ENCODE measurements at places on chromosomes 12 and 14. TPM values are rescaled to one million over a fixed set of nuclear protein-coding genes. Genes with fewer than 3 reads are reported as not detected.

CLEC7A gene
- 20.0 TPM for total RNA-seq

CRADD gene
- total RNA-seq: 19.1 TPM

LRP6 gene
- total RNA-seq: 44.1 TPM

GRCh38 chr12:94689002-94689645, 38.8 kb upstream of the TMCC3 start:
- no peaks in the 10 kb centered on the region for H3K27me3 ChIP-seq
- no peaks in the 10 kb centered on the region for H3K36me3 ChIP-seq
- no peak for DNase-seq
- H3K4me3 ChIP-seq: no peak overlapping the region
- no peaks in the 10 kb centered on the region for H3K4me1 ChIP-seq
- no peak overlapping the region for H3K27ac ChIP-seq

DNA sequence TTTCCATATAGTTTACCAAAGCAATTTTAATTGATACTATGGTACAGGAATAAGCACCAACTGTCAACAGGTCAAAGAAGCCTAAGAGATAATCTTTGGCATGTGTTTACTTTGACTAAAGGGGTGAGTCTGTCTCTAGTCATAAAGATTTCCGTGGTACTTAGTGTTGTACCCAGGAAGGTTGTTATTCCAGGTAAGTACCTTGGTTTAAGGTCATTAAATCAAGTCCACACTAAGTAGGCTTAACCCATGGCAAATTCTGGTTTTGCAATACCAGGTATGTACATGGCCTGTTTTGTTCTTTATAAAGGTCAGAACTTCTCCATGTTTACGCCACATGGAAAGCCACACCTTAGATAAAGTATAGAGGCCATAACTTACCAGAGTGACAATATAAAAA, 10.0 kb downstream of the MAX start:
- no peak for DNase-seq
- no peak overlapping the region for H3K27ac ChIP-seq
- H3K4me3 ChIP-seq: no peak overlapping the region
- peaks cover 54% of the 10 kb centered on the region for H3K36me3 ChIP-seq

DNA sequence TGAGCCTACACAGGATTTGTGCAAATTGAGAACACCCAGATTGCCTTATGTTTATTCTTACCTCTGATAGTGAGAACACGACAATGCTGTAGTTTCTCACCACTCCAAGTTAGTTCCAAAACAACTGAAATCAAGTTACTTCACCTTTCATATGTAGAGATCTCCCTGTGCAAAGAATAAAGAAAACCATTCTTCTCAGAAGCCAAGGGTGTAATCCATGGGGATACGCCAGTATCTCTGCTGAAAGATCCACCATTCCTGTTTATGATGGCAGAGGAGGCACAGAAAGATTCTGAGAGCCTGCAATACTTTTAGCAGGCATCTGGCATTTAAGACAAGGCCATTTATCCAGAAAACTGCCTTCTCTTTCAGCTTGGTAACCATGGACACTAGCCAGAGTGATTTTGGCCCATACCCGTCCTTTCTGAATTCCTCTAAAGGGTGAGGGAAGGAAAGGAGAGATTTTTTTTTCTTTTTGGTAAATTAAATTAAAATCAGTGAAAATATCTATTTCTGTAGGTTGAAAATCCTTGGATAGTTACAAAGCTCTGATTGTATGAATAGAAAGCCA, 355.4 kb upstream of the FAR2 start:
- no peaks in the 10 kb centered on the region for H3K36me3 ChIP-seq
- no peaks in the 10 kb centered on the region for H3K4me1 ChIP-seq
- no peak overlapping the region for H3K4me3 ChIP-seq
- no peaks in the 10 kb centered on the region for H3K27me3 ChIP-seq
- H3K27ac ChIP-seq: no peak overlapping the region
- DNase-seq: no peak

DNA sequence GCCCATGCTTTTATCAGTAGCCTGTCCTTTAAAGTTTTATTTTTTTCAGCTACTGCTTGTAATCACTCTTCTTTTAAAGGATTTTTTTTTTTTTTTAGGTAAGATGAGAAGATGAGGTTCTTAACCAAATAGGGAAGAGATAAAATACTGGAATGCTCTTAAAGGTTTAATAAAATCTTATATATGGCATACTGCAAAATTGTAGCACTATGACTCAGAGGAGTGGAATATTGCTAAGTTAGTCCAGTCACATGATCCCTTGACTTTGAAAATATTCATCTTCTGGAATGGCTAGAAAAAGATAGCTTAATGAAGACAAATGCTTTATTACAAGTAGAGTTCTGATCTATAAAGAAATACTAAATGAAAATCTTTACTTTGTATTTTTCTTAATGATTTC, 116.6 kb downstream of the NAV3 start:
- H3K4me1 ChIP-seq: no peaks in the 10 kb centered on the region
- H3K27me3 ChIP-seq: no peaks in the 10 kb centered on the region
- no peak overlapping the region for H3K4me3 ChIP-seq

- DNase-seq: no peak
- H3K4me1 ChIP-seq: no peaks in the 10 kb centered on the region
- no peaks in the 10 kb centered on the region for H3K27me3 ChIP-seq
- H3K4me3 ChIP-seq: no peak overlapping the region
- no peaks in the 10 kb centered on the region for H3K36me3 ChIP-seq
Observed at GRCh38 chr12:2456813-2457186, 338.0 kb upstream of the FKBP4 start.

GRCh38 chr12:116384691-116385485, 107.4 kb upstream of the MED13L start:
- H3K27me3 ChIP-seq: no peaks in the 10 kb centered on the region
- no peak overlapping the region for H3K27ac ChIP-seq
- no peak overlapping the region for H3K4me3 ChIP-seq
- H3K4me1 ChIP-seq: peaks cover 12% of the 10 kb centered on the region
- no peaks in the 10 kb centered on the region for H3K36me3 ChIP-seq

- no peaks in the 10 kb centered on the region for H3K27me3 ChIP-seq
- H3K4me3 ChIP-seq: no peak overlapping the region
- no peaks in the 10 kb centered on the region for H3K4me1 ChIP-seq
- no peaks in the 10 kb centered on the region for H3K36me3 ChIP-seq
- H3K27ac ChIP-seq: no peak overlapping the region
- no peak for DNase-seq
Observed at GRCh38 chr14:97350415-97350814, 553.2 kb downstream of the VRK1 start.

- peaks cover 8% of the 10 kb centered on the region for H3K4me1 ChIP-seq
- H3K36me3 ChIP-seq: no peaks in the 10 kb centered on the region
- H3K27me3 ChIP-seq: no peaks in the 10 kb centered on the region
- H3K4me3 ChIP-seq: no peak overlapping the region
- H3K27ac ChIP-seq: no peak overlapping the region
- no peak for DNase-seq
Observed at GRCh38 chr14:52402812-52403526, 88.9 kb downstream of the PTGER2 start.

DNA sequence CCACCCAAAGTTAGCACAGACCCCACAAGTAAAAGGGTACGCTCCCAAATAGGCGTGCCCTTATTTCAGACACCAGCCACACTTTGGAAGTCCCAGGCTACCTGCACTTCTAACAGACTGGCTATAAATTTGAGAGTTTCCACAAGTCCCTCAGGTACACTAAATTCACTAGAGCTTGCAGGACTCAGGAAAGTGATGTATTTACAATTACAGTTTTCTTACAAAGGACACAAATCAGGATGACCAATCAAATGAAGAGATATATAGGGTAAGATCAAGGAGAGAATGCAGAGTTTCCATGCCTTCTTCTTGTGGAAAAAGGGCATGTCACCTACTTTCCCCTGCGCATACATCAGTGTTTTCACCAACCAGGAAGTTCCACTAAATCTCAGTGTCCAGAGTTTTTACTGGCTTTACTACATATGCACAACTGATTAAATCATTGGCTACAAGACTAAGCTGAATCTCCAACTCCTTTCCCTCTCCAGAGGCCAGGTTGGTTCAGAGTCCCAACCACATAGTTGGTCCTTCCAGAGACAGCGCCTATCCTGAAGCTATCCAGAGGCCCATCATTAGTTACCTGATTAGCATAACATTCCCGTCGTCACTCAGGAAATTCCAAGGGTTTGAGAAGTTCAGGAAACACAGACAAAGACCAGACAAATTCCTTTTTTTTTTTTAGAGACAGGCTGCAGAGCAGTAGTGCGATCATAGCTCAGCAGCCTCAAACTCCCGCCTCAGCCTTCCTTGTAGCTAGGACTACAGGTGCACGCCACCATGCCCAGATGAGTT, 84.2 kb downstream of the DENND5B start:
- no peak overlapping the region for H3K27ac ChIP-seq
- H3K4me3 ChIP-seq: no peak overlapping the region
- peaks cover 3% of the 10 kb centered on the region for H3K4me1 ChIP-seq
- DNase-seq: no peak
- H3K36me3 ChIP-seq: no peaks in the 10 kb centered on the region

DNA sequence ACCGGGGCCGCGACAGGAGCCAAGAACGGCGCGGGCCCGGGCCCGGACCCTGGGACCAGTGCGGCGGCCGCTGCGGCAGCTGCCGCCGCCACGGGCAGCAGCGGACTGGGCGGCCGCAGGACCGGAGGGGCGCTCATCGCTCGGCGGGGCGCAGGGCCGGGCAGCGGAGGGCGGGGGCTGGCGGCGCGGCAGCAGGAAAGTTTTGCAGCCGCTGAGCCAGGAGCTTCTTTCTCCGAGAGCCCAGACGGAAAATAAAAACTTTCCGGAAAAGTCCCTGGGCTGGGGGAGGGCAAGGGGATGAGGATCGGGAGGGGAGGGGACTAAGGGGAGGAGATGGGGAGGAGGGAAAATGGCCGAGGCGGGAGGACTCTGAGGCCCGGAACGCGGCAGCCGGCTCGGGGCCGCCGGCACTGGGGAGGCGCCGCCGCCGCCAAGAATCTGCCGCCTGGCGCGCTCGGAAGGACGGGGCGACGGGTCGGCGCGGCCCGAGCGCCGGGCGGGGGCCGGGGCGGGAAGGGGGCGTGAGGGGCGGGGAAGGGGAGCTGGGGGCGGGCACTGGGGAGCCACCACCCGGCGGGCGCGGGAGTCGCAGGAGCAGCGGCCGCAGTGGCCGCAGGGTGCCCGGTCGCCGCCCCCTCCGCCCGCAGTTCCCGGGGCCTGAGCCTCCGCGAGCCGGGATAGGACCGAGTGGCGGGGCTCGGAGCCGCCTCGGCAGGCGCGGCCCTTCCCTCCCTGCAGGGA, at the start of gene PRKD1:
TSS of gene PRKD1 (minus strand) at position 472 of the 741 bp plus-strand sequence.
- H3K27me3 ChIP-seq: no peaks in the 10 kb centered on the region
- H3K4me3 ChIP-seq: peak within 1 kb of the TSS; percentile 75
- DNase-seq: peak; percentile 81

DNA sequence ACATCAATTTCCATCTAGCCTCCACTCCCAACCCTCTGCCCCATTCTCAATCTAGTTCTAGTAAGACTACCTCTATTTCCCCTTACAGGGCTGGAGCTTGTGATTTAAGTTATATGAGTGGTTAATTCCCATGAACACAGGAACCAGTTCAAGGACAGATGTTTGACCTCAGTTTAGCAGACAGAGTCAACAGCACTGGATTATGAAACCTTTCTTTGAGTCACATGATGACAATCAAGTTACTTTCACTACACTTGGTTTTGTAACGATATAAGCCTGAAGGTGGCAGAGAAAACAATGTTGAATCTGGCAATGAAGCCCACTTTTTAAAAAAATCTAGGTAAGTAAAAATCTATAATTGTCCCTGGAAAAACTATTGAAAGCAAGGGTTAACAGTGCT, 1646.2 kb upstream of the FLRT2 start:
- no peak overlapping the region for H3K4me3 ChIP-seq
- H3K27ac ChIP-seq: no peak overlapping the region
- no peaks in the 10 kb centered on the region for H3K36me3 ChIP-seq
- no peak for DNase-seq
- H3K27me3 ChIP-seq: no peaks in the 10 kb centered on the region

TNS2 gene
- 179 TPM for total RNA-seq

- no peak overlapping the region for H3K27ac ChIP-seq
- no peak overlapping the region for H3K4me3 ChIP-seq
- H3K4me1 ChIP-seq: no peaks in the 10 kb centered on the region
- H3K36me3 ChIP-seq: no peaks in the 10 kb centered on the region
- H3K27me3 ChIP-seq: no peaks in the 10 kb centered on the region
Observed at GRCh38 chr12:70520847-70521246, 116.4 kb downstream of the PTPRB start.

DNA sequence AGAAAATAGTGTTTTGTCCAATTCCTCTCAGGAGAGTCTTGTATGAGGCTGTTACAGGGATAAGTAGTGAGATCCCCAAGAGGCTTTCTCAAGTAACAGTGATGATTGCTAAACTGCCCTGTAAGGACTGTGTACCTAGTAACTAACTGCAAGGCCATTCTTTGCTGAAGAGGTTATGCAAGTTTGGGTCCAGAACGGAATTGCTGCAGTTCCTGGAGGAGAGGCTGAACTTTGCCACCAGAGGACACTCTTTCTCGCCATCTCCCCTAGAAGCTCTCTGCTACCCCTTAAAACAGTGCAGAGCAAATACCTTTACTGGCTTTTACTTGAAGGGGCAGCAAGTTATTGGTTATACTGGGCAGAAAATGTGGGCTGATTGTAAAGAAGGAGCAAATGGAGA, 180.0 kb downstream of the RBM19 start:
- H3K4me1 ChIP-seq: no peaks in the 10 kb centered on the region
- no peak overlapping the region for H3K4me3 ChIP-seq
- no peak overlapping the region for H3K27ac ChIP-seq
- no peak for DNase-seq
- no peaks in the 10 kb centered on the region for H3K27me3 ChIP-seq

TMEM63C gene
- total RNA-seq: 1.9 TPM

DNA sequence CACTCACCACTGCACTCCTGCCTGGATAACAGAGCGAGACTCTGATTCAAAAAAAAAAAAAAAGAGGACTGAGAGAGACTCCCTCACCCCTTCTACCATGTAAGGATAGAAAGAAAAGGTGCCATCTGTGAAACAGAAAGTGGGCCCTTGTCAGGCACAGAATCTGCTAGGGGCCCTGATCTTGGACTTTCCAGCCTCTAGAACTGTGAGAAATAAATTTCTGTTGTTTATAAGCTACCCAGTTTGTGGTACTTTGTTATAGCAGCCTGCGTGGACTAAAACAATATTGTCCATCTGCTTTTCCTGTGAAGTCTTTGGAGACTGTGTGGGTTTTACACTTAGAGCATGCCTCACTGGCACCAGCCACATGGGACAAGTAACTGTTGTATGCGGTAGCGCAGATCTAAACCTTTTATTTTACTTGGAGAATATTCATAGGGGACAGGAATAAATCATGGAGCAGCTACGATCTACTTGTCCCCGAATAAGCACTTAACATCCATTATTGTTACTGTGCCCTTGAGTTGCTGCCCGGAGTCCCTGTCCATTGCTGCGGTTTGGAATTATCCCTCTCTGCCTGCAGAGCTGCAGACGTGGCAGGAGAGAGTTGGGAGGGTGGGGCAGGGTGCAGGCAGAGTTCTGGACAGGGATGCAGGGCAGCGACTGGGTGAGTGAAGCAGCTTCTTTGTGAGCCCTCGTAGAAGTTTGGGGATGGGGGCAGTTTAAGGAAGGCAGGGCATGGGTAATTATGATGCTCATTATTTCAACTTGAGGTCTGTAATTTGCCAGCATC, 52.4 kb upstream of the STON2 start:
- no peak for DNase-seq
- H3K36me3 ChIP-seq: no peaks in the 10 kb centered on the region
- H3K4me1 ChIP-seq: no peaks in the 10 kb centered on the region
- H3K27me3 ChIP-seq: no peaks in the 10 kb centered on the region

Measured in kidney (tissue), 22 donors.